ENCODE measurements at places on chromosomes 11 and 22.
A peak's percentile ranks its signal among the peaks of the same experiment; 100 is the strongest.

DNA sequence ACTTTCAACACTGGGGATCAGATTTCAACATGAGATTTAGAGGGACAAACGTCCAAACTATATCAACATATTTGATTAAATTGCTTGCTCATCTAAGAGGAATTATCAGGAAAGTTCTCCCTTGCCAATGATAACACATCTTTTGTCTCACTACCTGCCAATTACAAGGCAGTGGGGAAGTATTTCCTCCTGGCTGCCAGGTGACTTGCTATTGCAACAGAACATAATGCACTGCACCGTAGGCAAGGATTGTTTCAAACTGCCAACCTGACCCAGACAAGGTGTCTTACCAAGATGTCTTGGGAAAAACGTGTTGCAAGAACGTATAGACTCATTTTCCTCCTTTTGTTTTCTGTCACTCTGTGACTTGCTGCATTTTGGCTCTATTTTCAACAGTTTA, 711.6 kb downstream of the METTL15 start:
- no peak for DNase-seq

GRCh38 chr11:4991060-4991459, 3.6 kb upstream of the OR51L1 start:
- no peak for DNase-seq

DNA sequence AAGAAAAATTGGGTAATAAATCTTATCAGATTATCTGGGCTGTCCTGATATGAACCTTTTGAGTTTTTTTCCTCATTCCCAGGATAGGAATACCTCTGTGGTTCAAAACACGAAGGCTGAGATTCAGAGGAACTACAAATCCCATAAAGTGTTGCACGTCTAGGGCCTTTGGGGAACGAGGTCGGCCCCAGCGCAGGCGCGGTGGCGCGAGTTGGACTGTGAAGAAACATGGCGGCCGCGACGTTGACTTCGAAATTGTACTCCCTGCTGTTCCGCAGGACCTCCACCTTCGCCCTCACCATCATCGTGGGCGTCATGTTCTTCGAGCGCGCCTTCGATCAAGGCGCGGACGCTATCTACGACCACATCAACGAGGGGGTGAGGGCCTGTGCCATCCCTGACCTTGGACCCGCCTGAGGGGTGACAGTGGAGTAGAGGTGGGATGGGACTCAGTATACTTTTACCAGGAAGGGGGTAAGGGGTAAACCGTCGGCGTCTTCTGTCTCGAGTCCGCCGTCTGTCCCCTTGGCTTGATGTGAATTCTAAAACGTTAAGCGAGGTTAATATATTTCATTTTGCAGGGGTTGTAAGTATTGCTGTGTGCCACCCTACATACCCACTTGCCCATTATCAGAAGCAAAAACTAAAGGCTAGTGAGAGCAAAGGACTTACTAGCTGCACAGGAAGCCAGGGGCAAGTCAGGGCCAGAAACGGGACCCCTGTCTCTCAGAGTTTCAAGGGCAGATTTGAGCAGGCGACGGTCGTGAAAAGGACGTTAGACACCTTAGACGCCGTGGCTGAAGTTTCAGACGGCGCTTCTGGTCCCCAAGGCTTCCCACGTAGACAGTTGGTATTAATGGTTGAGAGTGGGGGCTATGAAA, at the start of gene UQCR10:
Gene UQCR10 (plus strand): TSS at position 199 of the 881 bp plus-strand sequence. CDS start 30 bp downstream, at position 229.
- peak; percentile 88 for DNase-seq

DNA sequence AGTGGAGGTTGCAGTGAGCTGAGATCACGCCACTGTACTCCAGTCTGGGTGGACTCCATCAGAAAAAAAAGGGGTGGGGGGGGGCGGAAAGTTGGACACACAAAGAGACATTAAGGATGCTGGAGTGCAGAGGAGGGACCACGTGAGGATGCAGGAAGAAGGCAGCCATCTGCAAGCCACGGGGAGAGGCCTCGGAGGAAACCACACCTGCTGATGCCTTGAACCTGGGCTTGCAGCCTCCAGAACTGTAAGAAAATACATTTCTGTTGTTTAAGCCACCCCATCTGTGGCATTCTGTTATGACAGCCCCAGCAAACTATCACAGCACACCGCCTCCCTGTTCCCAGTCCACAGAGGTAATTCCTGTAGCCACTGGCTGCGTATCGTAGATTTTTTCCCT, 9.2 kb upstream of the STIP1 start:
- no peak for DNase-seq
